Cardiac muscle cell (in vitro differentiated cells and primary cell): ENCODE measurements at places on chromosomes 7 and 10. TPM values are rescaled to one million over a fixed set of nuclear protein-coding genes. Genes with fewer than 3 reads are reported as not detected.
A peak's percentile ranks its signal among the peaks of the same experiment; 100 is the strongest.

DNA sequence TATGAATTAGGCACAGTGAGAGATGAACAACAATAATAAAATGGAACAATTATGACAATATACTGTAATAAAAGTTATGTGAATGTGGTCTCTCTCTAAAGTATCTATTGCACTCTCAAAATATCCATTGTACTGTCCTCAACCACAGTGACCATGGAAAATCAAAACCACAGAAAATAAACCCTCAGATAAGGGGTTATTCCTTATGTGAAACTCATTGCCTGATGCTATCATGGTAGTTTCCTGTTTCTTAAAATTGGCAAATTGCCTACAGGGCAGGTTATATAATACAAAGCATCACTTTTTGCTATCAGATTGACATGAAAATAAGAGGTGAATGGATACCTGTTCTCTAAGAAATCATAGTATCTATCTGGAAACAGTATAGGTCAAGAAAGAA is 3.8 kb downstream of the MCM10 start:
- DNase-seq: peak; percentile 15

DNA sequence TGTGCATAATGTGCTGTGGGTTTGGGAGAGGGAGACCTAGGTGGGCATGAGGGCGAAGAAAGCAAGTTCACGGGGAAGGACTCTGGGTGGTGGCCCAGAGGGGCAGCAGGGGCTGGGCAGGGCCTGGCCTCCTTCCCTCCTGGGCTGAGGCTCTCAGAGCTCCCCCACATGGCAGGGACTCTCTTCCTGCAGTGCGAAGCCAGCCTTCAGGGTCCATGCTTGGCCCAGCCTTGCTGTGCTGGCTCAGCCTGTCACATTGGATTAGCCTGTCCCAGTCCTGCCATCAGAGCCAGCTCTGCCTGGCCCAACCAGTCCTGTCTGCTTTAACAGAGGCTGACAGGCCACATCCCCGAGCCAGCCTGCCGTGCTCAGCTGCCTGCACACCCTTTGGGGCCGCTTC is 20.4 kb upstream of the ZNF488 start:
- no peak for DNase-seq

DNA sequence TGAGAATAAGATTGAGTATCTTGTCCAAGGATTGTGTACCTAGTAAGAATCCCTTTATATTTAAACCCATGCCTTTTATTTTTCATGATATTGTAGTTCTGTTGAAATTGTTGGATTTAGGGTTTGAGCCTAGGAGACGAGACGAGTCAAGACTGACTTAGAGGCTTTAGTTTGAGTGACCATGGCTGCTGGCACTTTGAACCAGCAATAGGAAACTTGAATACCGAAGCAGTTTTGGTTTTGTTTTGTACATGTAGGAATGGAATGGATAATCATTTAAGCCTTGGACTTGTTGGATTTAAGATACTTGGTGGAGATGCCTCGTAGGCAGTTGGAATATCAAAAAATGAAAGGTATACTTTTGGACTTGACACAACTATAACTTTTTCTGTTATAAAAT is 229.0 kb downstream of the BICC1 start:
- no peak for DNase-seq

GRCh38 chr10:10492420-10492819 is 525.3 kb upstream of the CELF2 start:
- no peak for DNase-seq

- DNase-seq: no peak
Observed at GRCh38 chr10:117461766-117462423, 80.7 kb upstream of the EMX2 start.

DNA sequence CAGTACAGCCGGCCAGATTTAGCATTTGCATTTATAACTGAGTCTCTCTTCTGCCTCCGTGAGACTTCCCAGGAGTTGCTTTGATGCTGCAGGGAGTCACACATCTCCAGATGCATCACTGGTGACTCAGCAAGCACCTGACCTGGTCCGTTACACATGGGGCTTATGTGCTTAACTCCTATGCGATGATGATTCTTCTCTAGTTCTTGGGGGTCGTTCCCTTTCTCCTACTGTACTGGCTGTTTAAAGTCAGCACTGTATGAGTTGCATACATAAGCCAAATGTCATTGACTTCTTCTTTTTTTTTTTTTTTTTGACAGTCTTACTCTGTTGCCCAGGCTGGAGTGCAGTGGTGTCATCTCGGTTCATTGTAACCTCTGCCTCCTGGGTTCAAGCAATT is 13.0 kb upstream of the AKR1E2 start:
- DNase-seq: no peak

GRCh38 chr10:44723619-44724325 is 187.4 kb upstream of the TMEM72 start:
- DNase-seq: peak; percentile 39

- DNase-seq: no peak
Observed at GRCh38 chr10:80156216-80156615, 23.7 kb downstream of the PLAC9 start.

GRCh38 chr7:100539436-100540006 is 518 bp downstream of the AGFG2 start:
- no peak for DNase-seq

DNA sequence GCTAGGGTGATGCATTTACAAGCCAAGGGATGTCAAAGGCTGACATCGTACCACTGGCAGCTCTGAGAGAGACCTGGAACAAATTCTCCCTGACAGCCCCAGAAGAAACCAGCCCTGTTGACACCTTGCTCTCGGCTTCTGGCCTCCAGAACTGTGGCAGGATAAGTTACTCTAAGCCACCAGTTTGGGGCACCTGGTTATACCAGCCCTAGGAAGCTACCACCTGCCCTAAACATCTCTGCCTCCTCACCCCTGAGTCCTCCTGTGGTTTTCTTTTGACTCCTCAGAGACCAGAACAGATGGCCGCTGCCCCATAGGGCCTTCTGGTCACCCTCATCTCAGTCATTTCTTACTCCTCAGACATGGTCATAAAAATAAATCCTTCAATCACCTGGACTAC is 107.4 kb downstream of the CPXM2 start:
- no peak for DNase-seq

TLX1 gene
- 2.2 and 2.9 TPM in 2 replicates for total RNA-seq

ASCC1 gene
- total RNA-seq: 41.3 and 47.9 TPM in 2 replicates

GRCh38 chr10:43000021-43000411 is 76.9 kb upstream of the RET start:
- DNase-seq: no peak

DNA sequence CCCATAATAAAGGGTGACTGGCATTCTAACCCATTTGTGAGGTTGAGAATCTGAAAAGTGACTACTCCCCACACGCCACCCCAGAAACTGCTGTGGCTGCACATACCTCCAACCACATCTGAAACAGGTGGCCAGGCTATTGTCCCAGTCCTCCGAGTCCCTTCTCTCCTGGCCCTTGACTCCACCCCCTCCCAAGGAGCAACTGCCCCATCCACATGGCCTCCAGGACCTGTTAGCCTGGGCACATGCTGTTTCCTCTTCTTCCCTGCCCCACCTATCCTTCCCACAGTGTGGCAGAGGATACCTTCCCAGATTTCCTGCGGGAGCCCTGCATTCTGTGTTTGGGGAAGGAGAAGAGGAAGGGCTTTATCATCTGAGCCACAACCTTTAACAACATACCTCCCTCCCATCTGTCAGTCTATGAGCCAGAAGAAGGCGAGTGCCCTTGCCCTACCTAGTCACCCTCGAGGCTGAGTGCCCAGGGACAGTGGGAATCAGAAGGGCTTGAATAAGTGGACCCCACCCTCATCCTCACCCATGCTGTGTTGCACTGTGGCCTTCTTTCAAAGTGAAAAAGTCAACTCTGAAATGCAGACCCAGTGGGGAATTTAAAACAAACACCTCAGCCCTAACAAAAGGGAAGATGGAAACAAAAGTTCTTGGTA is 11.9 kb downstream of the STEAP1B start:
- DNase-seq: no peak

DNA sequence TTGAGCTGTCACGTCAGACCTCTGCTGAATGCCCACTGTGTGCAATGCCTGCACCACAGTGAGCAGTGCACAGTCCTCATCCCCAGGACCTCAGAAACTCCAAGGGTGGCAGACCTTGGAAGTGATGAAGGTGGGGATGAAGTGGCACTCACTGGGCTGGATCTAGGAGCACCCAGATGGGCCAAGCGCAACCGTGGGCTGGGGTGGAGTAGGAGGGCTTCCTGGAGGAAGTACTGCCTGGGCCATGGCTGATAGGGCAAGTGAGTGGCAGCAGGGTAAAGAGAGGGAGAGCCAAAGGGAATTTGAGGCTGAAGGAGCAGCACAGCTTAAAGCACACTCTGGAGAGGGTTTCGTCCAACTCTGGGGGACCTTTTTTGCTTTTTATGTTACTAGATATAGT is 52.3 kb downstream of the RBM20 start:
- DNase-seq: no peak

HYAL4 gene
- total RNA-seq: not detected in 2 replicates

ZNF655 gene
- total RNA-seq: 118 and 120 TPM in 2 replicates

IFIT1B gene
- not detected in 2 replicates for total RNA-seq

ZNF775 gene
- total RNA-seq: 31.7 and 34.3 TPM in 2 replicates

CCAR1 gene
- total RNA-seq: 61.4 and 85.7 TPM in 2 replicates
